ENCODE measurements at places on chromosomes 7 and 10.

GRCh38 chr7:104552102-104552501 is 223.7 kb downstream of the LHFPL3 start:
- DNase-seq: no peak

DNA sequence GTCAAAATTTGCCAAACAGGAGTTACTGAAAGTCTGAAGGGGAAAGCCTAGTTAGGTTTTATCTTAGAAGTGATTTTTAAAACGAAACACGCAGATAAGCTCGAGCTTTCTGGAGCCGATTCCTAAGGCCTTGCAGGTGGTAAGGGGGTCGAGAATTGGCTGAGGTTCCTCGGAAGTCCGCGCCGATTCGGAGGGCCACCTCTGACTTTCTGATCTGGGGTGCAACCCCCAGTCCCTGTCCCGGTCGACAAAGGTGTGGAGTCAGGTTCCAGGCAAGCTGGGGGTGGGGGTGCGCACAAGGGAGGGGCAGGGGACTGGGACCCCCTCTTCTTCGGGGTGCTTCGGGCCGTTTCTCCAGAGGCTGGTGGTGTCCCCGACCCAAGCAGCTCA is 701 bp upstream of the CUL1 start:
- DNase-seq: no peak

GRCh38 chr10:91453535-91453934 is 43.4 kb downstream of the HECTD2 start:
- DNase-seq: no peak

DNA sequence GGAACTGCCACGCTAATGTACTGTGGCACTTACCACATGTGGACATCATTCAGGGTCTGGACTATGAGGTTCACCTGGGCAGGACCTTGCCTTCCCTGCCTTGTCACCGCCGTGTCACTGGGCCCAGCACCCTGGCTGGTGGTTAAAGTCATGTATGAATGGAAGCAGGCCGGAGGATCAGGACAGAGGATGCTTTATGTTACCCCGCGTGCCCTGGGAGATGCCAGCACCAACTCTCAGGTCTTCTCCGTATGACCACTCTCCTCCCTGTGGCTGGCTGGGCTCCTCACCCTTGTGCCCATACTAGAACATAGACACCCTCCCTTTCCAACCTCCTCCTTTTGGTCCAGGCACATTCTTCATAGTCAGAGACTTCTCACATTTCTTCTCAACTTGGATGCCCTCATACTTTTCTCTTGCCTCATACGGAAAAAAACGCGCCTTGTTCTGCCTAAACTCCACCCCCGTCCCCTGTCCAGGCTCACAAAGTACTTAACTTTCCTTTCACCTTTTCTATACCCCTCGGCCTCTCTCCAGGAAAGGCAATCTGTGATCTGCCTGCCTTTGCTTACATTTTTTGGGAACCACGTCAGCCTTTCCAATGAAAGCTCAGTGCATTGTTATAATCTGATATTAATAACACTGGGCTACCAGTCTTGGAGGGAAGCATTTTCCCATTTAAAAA is 240.0 kb downstream of the TEX36 start:
- no peak for DNase-seq

GRCh38 chr10:116124777-116125176 is 148.2 kb downstream of the GFRA1 start:
- no peak for DNase-seq

GRCh38 chr7:124856299-124856888 is 73.2 kb downstream of the POT1 start:
- no peak for DNase-seq

DNA sequence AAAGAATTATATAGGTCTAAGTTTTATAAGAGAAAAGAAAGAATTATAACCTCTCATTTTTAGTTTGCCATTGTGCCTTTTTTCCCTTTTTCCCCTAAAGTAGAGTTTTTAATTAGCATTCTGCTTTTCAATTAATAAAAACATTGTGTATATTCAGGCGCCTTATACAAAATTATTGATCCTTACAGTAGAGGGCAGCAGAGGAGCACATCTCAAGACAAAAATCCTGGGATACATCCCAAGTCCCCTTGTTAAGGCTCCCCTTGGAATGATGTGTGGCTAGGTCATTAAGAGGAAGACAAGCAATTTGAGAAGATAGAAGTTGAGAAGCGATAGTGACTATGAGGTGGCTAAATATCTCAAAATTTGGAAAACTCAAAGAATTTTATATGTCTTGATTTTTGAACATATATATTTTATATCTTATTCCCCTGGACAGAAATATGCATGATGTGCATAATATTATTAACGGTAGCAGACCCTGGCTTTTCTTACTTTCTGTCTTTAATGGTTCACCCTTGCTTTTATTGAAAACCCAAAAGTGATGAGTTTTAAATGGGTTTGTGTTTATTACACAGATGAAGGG is 19.1 kb upstream of the TPK1 start:
- DNase-seq: no peak

- DNase-seq: no peak
Measured at GRCh38 chr7:66630531-66630930, 1.9 kb downstream of the KCTD7 start.

DNA sequence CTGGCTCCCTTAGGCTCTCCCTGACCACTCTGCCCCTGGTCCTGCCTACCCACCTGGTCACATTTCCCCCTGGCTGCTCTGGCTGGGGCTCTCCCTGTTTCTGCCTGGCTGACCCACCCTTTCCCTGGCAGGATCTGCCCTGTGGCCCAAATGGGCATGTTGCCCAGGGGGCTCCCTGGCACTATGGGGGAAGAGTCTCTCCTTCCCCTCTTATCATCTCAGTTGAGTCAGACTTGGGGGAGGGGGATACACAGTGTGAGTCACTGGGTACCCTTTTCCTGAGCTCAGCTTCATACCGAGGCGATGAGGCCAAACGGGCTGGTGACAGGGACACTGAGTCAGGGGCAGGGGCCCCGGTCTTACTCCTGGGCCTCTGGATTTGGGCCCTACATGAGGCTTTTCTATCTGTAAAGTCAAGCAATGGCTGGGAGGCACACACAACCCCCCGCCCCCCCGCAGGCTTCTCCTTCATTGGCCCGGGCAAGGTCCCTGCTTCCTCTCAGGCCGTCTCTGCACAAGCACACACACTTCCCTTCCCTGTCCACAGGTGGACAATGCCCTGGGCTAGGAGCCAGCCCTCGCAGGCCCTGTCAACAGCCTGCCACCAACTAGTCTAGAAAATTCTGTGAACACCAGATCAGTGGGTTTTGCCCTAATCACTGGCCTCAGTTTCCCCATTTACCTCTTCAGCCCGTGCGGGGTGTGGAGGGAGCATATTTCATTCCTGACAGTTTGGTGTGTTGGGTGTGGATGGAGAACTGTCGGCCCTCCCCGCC is 627 bp upstream of the FLNC start:
- DNase-seq: no peak

DNA sequence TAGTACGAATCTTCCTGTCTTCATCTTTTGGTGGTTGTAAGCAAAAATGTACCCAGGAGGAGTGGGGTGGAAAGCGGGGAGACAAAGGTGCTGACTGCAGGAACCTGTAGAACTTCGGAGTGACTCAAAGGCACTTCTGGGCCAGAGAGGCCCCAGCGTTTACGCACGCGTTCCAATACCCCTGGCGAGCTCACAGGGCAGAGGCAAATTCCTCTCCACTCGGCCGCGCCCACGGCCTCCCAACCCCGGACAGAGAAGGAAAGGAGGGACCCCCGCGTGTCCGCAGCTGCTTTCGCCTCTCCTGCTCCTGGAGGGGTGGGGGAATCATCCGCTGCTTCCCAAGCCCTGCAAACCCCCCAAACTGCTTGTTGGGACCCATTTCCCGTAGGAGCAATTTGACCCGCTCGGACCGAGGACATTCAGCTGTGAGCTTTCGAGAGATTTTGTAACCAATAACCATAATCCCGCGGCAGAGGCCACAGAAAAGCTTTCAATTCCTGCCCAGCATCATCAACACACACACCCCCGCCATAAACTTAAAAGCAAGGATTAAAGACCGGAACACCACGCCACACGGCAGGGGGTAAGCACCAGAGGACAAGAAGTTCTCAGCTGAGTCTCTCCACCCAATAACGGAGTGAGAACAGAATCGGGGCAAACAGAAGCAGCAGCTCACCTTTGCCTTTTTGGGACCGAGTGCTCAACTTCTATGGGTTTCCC is 2.3 kb downstream of the IGF2BP3 start:
- no peak for DNase-seq

DNA sequence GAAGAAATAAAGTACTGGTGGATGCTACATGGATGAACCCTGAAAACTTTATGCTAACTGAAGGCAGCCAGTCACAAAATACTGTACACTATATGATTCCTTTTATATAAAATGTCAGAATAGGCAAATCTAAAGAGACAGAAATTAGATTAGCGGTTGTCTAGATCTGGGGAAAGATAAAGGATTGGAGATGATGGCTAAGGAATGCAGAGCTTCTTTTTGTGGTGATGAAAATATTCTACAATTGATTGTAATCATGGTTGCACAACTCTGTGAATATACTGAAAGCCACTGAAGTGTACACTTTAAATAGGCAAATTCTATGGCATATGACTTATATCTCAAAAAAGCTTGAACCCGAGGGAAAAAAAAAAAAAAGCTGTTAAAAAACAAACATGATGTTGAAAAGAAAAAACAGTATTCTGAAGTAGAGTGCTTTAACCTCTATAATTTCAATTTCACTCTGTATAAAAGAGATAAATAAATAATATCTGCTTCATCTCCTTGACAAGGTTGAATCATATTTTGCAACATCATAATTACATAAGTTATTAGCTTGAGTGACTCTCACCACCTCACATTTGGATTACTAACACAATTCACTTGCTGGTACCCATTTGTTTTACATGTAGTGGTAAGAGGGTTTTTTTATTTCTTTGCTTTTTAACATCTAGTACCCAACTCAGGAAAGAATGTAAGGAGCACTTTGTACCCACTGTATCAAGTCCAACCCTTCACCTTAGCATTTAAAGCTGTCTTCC is 2.8 kb upstream of the GNAI1 start:
- DNase-seq: no peak

GRCh38 chr10:121518333-121518732 is 79.9 kb downstream of the FGFR2 start:
- DNase-seq: no peak

- DNase-seq: no peak
Measured at GRCh38 chr7:28595076-28595475, 182.8 kb downstream of the CREB5 start.

DNA sequence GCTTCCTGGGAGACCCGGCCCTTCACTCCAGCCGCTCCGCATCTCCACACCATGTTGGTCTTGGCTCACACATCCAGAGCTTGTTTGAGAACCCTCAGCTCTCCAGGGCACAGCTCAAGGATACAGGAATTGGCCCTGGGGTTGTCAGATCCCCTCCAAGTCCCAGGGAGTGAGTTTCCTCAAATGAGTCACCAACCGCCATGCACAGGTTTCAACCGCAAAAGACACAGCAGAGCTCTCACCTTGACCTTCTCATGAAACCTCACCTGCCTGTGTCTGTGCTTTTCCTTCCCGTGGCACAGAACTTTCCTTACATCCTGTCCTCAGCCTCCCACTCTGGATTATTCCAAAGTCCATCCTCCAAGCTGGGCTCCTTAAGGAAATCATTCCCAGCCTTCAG is 20.6 kb downstream of the AZGP1 start:
- no peak for DNase-seq

GRCh38 chr10:24237801-24238395 is 29.0 kb downstream of the KIAA1217 start:
- DNase-seq: no peak

DNA sequence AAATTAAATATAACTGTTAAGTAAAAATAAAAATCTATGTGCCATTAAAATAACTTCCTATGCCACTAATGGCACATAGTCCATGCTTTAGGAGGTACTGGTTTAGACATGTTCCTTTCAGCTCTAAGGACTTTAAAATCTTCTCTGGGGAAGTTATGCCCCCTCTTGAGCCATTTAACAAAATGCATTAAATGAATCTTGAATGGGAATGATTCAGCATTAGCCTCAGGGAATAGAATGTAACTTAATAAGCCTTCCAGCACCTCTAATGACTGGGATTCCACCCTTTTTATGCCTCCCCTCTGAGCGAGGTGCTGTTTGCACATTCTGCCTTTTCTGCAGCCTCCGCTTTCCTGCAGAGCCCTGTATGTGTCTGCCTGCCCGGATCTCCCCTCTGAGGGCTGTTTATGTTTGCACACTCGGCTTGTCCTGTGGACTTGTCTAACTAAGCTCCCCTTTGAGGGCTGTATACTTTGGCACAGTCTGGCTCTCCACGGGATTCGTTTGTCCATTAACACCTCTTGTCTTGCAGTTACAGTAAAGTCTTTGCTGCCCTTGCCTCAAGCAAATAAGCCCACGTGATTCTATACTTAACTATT is 108.4 kb upstream of the HPS1 start:
- DNase-seq: no peak

GRCh38 chr7:42197451-42197850 is 39.6 kb downstream of the GLI3 start:
- DNase-seq: no peak

DNA sequence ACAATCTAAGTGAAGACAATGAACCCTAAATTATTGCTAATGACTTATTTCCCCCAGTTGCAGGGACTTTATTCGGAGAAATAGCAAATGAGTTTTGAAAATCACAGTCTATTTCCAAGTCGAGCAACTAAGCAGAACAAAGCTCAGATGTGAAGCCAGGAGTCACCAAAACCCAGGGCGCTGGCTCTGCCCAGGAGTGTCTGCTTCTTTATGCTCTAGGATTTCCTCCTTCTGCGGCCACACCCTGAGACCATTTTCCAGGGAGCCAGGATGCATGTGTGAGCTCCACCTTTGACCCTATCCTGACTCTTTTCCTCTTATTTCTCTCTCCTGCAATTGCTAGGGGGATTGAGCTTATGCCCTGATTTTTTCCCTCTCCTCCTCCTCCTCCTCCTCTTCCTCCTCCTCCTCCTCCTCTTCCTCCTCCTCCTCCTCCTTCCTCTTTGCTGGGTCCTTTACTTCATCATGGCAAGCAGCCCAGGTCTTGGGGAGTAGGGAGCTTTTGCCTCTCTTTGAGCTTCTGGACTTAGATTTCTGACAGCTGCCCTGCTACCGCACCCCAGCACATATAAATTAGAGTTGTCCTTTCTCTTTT is 234.4 kb downstream of the ARL4A start:
- no peak for DNase-seq

DNA sequence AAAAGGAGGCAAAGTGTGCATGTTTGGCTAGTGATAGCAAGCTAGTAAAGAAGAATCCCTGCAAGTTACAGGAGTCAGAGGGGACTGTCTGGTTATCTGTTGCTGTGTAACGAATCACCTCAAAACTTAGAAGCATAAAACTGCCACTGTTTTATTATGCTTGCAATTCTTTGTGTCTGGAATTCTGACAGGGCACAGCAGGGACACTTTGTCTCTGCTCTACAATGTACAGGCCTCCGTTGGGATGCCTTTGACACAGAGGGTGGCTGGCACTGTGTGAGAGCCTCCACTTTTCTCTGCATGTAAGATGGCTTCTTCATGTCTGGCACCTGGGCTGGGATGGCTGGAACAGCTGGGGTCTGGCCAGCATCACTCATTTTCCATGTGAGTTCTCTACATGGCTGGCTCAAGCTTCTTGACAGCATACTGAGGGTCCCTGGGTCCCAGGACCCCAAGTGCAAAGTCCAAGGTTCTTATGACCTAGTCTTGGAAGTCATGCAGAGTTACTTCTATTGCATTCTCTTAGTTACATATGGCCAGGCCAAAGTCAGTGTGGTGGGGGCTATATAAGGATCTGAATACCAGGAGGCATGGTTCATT is 276.9 kb downstream of the RPS24 start:
- no peak for DNase-seq

GRCh38 chr10:117425974-117426566 is 50.8 kb upstream of the PDZD8 start:
- DNase-seq: no peak

All from stimulated activated CD4-positive, alpha-beta T cell treated with anti-CD3 and anti-CD28 coated beads, TNF-alpha, amount 100 ng/mL, for 24 hours (primary cell).